ENCODE measurements at places on chromosomes 1 and 21.
A peak's percentile ranks its signal among the peaks of the same experiment; 100 is the strongest.

GRCh38 chr1:9101510-9102146, 27.3 kb downstream of the GPR157 start:
- no peak for DNase-seq

DNA sequence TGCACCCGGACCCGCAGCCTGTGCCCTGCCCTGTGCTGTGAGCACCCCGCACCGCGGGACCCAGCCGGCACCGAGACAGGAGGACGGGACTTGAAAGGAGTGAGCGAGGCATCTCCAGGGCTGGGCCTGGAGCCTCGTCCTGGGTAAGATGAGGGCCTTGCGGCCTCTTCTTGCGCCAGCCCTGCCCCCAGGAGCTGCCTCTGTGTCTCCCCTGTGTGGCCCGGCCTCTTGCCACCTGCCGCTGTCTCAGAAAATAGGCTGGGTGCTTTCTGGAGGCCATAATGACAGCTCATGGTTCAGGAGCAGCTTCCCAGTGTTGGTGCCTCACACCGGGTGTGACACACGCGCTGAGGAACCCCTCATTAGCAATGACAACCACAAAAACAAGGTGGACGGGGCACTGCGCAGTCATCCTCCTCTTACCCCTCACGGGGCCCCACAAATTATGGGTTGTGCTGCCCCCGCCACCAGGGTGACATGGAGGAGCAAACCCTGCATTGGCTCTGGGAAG, 161.5 kb upstream of the C1orf174 start:
- DNase-seq, result no peak

- DNase-seq, result no peak
Measured at GRCh38 chr1:168235548-168235885, 9.7 kb downstream of the SFT2D2 start.

DNA sequence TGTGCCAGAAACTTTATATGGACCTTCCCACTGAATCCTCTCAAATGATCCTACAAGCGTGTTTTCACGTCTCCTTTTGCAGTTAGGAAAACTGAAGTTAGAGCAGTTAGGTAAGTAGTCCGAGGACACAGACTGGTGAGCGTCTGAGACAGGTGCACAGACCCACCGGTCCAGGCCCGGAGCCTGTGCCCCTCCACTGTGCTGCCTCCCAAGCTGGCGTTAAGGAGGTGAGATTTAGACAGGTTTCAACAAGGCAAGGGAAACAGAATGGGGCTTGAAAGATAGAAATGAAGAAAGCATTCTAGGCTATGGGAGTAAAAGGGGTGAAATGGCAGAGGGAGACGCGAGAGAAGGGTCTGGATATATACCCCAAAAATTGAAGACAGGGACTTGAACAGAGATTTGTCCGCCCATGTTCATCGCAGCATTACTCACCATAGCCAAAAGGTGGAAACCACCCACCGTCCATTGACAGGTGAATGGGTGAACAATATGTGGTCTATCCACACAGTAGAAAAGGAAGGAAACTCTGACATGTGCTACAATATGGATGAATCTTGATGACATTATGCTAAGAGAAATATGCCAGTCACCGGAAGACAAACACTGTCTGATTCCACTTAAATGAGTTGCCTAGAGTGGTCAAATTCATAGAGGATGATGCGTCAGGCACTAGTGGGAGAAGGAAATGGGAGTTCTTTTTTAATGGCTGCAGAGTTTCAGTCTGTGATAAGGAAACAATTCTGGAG, 15.7 kb upstream of the PKP1 start:
- peak; percentile 12 for DNase-seq
